Fibroblast of pulmonary artery (primary cell): ENCODE measurements at places on chromosomes 5 and 9.
A peak's percentile ranks its signal among the peaks of the same experiment; 100 is the strongest.

DNA sequence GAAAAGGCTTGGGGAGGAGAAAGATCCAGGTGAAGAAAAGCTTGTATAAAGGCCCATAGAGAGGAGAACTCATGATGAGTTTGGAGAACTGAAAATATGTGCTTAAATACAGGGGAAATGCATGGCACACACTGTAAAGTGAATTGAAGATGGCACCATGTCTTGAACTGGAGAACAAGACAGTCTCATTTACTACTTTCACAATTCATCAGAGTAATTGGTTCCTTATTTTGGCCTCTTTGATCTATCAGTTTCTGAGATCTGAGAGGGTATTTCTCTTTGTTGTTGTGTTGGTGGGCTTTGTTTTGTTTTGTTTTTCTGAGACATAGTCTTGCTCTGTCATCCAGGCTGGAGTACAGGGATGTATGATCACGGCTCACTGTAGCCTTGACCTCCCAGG lies 98.2 kb downstream of the CEMIP2 start:
- DNase-seq, result no peak

DNA sequence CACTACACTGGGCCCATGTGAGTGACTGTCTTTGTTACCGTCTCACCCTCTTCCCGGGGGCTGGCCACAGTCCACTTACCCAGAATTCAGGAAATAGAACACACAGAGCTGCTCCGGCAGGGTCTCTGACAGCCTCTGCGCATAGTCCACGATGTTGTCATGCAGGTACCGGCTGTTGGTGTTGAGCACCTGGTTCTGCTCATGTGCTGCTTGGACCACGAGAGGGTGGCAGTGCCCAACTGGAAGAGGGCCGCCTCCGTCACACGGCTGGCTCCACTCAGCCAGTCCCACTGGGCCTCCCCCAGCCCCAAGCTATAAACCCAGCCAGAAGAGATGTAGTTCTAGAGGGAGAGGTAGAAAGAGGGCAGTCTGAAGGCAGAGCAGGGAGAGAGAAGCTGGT lies 2.7 kb downstream of the PHYKPL start:
- DNase-seq, result no peak

- DNase-seq, result peak; percentile 39
Observed at GRCh38 chr5:173457482-173457881, 129.3 kb upstream of the STC2 start.

DNA sequence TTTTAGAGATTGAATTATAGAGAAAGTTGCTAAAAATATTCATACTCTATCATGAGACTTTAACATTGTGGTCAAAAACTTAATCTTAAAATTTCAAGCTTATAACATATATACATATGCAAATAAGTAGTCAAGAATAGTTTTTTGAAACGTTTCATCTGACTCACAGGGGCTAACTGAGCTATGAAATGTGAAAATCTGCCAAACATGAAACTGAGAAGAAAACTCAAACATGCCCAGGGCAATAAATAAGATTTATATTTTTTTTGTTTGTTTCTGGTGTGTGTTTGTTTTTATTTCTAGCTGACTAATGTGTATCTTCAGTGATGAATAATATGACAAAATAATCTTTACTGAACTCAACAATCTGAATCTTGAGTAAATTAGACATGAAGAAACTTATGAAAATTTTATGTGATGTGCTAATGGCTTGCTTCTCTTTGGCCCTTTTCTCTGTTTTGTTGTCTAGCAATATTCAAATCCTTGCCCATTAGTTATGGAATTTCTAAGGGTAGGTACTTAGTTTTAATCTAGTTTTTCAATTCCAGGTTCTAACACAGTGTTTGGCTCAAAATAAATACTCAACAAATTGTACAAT lies 99.9 kb downstream of the FAM174A start:
- DNase-seq, result no peak

DNA sequence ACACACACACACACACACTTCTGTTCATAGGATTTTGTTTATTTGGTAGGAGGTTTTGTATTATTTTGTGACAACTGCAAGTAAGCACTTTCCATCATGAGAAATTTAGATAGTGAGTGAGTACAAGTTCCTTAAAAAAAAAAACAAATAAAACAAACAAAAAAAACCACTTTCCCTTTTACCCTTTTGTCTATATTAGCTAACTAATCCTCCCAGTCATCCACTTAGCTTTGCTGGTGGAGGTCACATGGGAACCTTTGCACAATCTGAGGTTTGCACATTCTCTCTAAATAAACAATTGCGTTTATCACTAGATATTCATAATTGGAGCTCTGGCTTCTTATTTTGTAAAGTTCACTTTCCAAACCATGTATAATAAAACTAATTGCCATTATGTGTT lies 6.8 kb downstream of the ITGA1 start:
- no peak for DNase-seq

GRCh38 chr5:68962757-68963484 lies 130.9 kb upstream of the SLC30A5 start:
- DNase-seq, result peak; percentile 72
